ENCODE measurements at places on chromosomes 4 and X.

GRCh38 chrX:33589316-33589715, 378.0 kb upstream of the DMD start:
- DNase-seq: no peak

GRCh38 chrX:44765556-44765955, 78.3 kb upstream of the DUSP21 start:
- no peak for DNase-seq

- DNase-seq: peak; percentile 78
These were observed at the start of gene ARAP2 for GRCh38 chr4:36244257-36245082. Gene ARAP2, minus strand, starts transcription at chr4:36244514. Its CDS starts 15,028 bp downstream, at chr4:36229486.

DNA sequence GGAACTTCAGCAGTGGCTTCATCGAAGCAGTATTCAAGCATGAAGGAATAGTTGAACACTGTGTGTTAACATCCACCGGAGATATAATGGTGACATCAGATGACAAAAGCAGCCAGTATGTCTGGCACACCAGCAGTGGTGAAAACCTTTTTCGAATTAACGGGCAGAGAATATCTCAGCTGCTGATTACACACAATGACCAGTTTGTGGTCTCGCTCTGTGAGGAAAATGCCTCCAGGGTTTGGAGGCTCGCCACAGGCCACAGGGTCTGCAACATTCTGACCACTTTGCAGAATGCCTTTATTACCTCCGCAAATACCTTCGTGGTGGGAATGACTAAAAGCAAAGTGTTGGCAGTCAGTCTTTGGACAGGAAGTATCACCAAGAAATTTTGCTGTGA, 201.5 kb downstream of the NWD2 start:
- no peak for DNase-seq

DNA sequence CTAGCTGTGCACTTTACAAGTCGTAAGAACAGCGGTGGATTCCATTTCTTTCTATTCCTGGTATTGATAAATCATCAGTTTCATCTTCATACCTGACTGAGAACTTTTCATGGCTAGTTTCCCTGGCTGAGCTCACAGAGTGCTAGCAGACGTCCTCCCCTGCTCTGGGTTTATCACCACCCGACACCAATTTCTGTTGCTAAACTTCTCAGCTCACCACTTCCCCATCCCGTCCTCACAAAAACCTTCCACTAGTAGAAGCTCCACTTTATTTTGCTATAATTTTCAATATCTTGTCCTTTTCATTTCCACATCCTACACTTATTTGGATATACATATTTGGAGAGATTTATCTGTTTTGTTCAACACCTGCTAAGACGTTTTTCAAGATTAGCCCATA, 869.4 kb upstream of the FRG1 start:
- DNase-seq: no peak

GRCh38 chr4:73919691-73920090, 50.5 kb downstream of the CXCL1 start:
- no peak for DNase-seq

- DNase-seq: no peak
These were observed 2.3 kb upstream of the BTC start for GRCh38 chr4:74796631-74797030.

DNA sequence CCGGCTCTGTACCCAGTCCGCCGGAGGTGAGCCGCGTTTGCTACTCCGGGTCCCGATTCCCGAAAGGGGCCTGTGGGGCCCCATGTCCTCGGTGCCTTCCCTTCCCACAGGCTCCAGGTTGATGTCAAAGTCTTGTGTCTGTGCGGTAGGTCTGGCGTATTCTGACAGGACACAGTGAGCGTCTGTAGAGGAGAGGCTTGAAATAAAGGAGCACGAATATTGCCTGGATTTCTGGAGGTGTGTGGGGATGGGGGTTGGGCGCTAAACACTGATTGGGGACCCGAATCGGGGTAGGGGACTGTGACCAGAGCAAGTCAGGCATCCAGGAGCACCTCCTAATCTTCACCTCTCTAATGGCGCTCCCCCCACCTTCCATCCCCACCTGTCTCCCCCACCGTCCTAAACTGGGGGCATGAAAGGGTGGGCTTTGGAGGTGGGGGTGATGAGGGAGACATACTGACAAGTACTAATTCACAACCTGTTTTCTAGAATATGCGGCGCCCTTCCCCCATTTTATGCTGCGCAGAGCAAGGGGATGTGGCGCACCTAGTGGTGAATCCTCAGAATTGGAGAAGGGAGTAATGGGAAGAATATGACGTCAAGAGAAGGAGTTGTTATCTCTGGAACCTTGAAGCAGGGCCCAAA, 855 bp downstream of the GPRASP2 start:
- peak; percentile 74 for DNase-seq

DNA sequence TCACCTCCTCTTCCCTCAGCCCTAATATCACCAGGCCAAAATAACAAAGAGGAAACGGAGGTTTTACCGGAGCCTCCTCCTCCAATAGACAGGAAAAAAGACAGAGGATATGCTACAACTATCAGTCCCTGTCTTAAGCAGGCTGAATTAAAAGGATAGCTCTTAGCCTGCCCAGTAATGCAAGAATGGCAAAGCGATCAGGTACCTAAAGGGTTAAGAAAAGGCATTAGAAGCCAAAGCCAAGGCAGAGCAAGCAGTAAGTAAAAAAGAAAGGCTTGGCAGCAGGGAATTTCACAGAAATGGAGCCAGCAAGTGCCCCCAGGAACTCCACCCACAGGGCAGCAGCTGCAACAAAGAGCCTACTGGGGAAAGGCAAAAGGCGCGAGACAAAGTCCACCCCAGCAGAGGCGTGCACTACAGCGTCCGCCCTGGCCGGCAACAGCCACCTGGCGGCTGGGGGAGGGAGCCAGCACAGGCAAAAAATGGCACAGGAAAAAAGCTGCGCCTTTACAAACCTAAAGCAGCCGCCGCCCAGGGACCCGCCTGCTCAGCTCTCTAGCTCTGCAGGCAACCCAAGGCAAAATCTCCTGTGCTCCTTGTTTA, 220.6 kb upstream of the ZC4H2 start:
- DNase-seq: peak; percentile 49

- no peak for DNase-seq
These were observed 2305.1 kb downstream of the PCDH7 start for GRCh38 chr4:33025236-33025635.

GRCh38 chr4:139977838-139978609, 176.0 kb downstream of the MAML3 start:
- no peak for DNase-seq

- no peak for DNase-seq
These were observed 82.9 kb upstream of the PNPLA4 start for GRCh38 chrX:8010105-8010504.

DNA sequence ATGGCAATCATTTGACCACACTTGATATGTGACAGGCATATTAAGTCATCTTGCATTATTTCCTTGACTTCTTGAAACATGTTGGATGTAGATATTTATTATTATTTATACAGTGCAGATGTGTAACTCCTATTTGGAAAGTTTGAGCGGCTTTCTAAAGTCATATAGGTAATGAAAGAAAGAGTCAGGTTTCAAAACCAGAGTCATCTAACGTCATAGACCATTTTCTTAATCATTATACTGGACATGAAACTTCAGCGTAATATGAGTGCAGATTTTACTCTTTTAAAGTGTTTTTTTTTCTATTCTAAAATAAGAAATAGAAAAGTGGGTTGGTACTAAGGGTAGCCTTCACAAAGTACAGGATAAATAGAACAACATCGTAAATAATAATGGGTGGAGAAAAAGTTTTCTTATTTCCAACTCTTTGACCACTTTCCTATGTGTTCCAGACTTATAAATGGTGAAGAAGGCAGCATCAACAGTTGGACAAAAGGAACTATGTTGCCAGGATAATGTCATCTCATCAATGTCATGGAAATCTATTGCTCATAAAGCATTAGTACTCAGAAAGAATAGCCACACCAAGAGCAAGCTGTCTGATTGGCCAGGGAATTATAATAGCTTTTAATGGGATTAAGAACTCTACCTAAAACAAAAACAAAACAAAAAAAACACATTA, 108.0 kb upstream of the PCDH18 start:
- DNase-seq: no peak

DNA sequence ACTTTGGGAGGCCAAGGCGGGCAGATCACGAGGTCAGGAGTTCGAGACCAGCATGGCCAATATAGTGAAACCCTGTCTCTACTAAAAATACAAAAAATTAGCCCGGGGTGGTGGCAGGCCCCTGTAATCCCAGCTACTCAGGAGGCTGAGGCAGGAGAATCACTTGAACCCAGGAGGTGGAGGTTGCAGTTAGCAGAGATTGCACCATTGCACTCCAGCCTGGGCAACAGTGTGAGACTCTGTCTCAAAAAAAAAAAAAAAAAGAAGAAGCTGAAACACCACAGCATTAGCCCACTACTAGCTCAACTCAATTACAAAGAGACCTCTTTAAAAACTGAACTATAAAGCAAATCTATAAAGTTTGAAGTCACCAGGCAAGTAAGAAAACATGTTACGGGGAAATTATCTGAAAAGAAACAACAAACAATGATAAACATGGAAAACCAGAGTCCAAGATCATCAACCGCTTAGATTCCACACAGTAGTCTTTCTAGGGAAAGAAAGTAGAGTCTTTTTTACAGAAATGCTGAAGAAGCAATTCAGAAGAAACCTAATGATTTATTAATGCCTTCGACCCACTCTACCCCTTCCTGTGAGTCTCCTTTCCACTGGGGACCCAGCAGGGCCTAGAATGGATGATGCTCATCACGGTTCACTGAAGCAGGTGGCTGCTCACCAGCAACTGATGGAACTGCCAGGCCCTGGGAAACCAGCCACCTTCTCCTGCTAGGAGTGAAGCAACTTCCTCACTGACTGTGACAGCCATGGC, 6.6 kb downstream of the SAT1 start:
- DNase-seq: no peak

DNA sequence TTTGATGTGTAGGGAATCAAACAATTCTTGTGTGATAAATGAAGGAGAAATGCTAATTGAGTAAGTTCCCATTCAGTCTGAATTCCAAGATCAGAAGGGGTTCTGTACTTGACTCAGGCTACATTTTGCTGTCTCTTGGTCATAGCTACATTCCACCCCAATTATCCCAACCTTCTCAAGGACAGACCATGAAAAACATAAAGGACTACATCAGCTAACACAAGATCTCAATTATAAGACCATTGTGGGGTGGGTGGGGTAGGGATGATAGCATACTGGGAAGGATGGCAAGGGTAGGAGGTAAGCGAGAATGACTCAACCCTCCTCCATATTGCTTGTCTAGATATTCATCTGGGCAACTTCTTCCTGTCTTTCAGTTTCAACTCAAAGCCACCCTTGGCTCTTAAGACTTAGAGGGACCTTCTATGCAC, 87.4 kb upstream of the ETNPPL start:
- no peak for DNase-seq

DNA sequence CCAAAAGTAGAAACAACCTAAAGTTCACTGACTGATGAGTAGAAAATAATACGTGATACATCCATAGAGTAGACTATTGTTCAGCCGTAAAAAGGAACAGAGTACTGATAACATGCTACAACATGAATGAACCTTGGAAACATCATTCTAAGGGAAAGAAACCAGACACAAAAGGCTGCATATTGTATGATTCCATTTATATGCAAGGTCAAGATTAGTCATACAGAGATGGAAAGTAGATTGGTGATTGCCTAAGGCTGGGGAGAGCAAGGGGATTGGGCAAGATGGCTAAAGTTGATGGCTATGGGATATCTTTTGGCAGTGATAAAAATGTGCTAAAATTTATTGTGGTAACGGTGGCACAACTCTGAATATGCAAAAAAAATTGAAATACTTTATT, 209.1 kb downstream of the RELL1 start:
- no peak for DNase-seq

DNA sequence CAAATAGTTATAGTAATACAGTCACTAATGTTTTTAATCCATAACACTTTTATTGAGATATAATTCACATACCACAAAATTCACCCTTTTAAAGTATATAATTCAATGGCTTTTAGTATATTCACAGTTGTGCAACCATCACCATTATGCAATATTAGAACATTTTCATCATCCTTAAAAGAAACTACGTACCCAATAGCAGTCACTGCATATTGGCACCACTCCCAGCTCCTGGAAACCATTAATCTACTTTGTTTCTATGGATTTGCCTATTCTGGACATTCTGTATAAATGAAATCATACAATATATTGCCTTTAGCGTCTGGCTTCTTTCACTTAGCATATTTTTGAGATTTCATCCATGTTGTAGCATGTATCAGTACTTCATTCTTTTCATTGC, 99.3 kb downstream of the AMMECR1 start:
- no peak for DNase-seq

GRCh38 chr4:48949086-48949485, 37.0 kb upstream of the CWH43 start:
- DNase-seq: no peak

GRCh38 chr4:38618505-38618904, 45.5 kb upstream of the KLF3 start:
- no peak for DNase-seq

- no peak for DNase-seq
These were observed 42.5 kb downstream of the TLR10 start for GRCh38 chr4:38740303-38740702.

GRCh38 chr4:44927399-44928380, 201.3 kb upstream of the GNPDA2 start:
- no peak for DNase-seq

DNA sequence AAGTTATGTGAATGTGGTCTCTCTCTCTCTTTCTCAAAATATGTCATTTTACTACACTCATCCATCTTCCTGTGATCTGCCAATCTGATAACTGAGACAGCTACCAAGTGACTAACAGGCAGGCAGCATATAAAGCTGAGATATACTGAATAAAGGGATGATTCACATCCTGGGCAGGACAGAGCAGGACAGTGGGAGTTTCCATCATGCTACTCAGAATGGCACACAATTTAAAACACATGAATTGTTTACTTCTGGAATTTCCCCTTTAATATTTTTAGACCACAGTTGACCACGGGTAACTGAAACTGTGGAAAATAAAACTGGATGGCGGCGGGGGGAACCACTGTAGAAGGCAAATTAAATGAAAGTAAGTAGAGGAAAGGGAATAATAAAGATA, 58.6 kb upstream of the DCTD start:
- no peak for DNase-seq

DNA sequence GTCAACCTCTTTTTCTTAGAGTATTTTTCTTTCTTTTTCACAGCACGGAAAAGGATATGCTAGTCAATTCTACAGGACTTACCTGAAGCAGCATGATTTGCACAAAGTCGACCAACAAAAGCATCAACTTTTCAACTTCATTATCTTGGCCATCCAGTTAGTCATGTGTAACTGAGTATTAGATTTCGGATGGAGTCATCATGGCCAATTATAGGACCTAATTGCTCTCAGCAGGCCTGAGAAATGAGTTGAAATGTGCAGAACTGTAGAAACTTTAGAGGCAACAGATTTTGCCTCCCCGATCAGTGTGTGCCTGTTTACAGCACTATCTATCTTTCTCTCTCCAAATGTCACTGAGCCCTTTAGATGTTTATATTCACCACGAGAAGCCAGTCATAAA, 41.0 kb downstream of the PCDH10 start:
- DNase-seq: no peak

GRCh38 chrX:82816001-82816400, 692.1 kb upstream of the POU3F4 start:
- DNase-seq: no peak

GRCh38 chr4:85938062-85938461, 421.8 kb downstream of the MAPK10 start:
- DNase-seq: no peak

GRCh38 chr4:14792702-14793227, 209.5 kb upstream of the CPEB2 start:
- DNase-seq: no peak

Data from right cardiac atrium (tissue), 5 donors.